ENCODE measurements at places on chromosomes 1 and 21.
A peak's percentile ranks its signal among the peaks of the same experiment; 100 is the strongest.

DNA sequence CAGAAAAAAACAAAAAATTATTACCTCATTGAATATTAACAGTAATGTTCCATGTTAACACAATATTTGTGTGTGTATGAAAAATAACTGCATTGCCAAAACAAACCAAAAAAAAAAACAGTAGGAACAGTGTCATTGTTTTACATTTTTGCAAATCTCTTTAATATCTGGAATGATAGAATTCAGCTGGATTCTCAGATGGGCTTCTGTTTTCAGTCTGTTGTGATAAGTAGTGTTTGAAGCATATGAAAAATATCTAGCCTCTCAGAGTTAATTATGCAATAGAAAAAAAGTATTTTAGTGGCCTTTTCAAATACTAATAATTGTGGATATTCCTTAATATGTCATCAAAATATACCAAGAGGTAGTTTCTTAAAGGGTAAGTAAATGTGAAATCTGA, 52.9 kb upstream of the RWDD3 start:
- no peak for DNase-seq

GRCh38 chr1:31831397-31832378, 15.9 kb upstream of the SPOCD1 start:
- no peak for DNase-seq

DNA sequence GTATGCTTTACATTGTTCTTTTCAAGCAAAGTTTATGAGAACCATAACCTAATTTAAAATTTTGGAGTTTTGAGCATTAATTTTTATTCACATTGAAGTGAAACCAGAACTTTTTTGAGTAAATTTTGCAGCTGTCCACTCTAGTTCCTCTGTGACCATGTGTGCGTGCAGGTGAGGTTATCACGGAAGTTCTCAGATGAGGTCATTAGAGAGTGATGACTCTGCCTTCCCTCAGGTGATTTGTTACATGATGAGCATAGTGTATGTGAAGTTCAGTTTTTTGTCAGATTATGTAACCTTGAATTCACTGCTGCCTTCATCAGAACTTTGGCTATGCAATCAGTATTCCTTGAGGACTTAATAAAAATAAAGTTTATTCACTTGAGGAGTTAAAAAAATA, 828.2 kb downstream of the ADGRL2 start:
- no peak for DNase-seq

- peak; percentile 57 for DNase-seq
These were observed 102.2 kb downstream of the CASZ1 start for GRCh38 chr1:10694274-10694632.

DNA sequence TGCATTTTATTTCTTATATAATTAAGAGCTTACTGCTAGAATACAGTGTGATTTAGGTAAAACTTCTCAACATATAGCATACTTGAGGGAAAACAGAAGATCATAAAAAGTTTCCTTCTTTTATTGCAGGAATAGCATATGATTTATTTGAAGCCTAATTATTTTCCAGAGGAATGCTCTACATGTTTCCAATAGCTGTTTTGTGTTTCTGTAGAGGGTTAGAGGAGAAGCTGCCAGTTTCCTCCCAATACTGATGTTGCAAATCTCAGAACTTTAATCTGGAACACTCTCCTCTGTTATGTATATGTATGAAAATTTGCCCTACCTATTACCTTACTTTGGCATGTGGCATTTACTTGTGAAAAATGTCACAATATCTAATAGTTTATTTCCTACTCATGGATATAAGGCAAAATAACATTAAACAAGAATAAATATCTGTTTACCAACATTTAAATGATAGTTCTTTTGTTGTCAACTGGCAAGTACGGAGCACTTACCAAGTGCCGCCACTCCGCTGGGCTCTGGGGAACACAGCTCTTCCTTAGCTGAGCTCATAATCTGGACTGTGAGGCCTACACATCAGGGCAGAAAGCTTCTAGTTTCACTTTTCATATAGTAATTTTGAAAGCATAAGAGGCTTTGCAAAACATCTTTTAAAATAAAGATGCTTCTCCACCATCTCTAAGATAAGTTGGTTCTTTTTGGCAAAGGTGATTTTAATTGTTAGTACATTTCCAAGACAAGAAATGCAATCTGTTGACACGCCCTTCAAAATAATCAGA, 239.8 kb upstream of the C1orf105 start:
- DNase-seq, result peak; percentile 10

DNA sequence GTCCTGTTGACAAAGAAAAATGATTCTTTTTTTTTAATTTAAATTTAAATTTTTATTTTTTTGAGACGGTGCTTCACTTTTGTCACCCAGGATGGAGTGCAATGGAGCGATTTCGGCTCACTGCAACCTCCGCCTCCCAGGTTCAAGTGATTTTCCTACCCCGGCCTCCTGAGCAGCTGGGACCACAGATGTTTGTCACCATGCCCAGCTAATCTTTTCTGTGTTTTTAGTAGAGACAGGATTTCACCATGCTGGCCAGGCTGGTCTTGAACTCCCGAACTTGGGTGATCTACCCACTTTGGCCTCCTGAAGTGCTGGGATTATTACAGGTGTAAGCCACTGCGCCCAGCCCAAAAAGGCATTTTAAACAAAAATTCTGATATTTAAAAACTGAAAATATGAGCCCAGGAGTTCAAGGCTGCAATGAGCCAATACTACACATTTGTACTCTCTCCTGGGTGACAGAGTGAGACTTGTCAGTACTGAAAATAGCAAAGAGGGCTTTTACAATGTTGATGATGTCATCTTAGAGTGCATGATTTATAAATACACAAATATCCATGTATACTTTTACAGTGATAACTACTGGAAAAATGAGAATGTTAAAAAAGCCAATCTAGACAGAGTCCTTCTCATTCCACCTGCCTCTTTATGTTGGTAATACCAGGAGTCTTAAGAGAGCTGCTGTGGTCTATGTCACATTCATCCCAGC, 56.0 kb upstream of the STUM start:
- no peak for DNase-seq

Data from effector memory CD4-positive, alpha-beta T cell (primary cell).